ENCODE measurements at places on chromosomes 2 and 18.

DNA sequence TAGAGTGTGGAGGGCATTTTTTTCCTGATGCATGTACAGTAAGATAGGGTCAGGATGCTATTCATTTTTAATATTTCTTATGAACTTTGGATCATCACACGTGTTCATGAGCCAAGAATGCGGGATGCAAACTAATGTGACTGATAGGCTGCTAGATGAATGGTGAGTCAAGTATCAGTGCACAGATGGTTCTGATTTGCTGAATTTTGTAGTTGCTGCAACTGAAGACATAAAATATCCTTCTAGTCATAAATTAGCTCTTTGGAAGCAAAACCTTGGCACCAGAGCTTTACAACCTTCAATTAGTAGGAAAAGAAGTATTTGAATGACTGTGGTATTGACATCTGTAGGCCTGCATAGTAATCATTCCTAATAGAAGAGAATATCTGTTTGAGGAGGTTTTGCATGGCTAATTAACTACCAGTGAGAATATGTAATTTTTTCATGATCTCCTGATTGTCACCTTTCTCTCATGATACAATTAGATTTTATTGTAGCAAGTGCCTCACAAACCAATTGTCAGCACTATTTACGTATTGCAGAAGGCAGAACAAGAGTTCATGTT is 94.0 kb downstream of the VRK2 start:
- DNase-seq: no peak

DNA sequence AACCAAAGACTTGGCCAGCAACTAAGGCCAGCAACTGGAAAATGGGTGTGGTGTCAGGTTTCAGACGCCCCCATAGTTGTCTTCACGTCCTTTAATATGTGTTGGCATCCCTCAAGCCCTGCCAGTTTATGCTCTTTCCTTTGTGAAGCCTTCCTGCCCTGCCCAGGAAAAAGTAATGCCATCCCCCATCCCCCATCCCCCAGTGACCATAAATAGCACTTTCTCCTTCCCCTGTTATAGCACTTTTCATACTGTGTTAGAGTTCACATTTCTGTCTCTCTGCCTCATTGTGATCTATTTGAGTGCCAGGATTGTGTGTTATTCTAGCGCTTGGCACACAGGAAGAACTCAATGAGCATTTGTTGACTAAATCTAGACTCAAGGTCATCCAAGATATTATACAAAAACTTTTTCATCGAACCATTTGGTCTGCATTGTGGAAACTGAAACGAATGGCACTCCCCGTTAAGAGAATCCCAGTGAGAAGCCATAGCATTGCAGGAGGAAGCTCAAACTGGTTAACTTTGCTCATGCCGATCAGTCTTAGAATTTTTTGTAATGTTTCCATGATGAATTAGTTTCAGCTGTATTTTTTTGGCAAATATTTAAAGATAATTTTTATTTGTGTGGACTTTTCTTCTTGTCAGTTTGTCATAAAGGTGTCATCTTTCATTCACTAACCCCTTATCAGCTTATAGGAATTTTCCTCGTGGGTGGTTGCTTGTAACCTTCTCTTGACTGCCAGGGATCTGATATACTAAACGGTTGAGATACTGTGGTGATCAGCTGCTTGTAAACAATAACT is 15.7 kb downstream of the CRIM1 start:
- DNase-seq: no peak

GRCh38 chr2:223043164-223043941 is 8.6 kb upstream of the KCNE4 start:
- no peak for DNase-seq

DNA sequence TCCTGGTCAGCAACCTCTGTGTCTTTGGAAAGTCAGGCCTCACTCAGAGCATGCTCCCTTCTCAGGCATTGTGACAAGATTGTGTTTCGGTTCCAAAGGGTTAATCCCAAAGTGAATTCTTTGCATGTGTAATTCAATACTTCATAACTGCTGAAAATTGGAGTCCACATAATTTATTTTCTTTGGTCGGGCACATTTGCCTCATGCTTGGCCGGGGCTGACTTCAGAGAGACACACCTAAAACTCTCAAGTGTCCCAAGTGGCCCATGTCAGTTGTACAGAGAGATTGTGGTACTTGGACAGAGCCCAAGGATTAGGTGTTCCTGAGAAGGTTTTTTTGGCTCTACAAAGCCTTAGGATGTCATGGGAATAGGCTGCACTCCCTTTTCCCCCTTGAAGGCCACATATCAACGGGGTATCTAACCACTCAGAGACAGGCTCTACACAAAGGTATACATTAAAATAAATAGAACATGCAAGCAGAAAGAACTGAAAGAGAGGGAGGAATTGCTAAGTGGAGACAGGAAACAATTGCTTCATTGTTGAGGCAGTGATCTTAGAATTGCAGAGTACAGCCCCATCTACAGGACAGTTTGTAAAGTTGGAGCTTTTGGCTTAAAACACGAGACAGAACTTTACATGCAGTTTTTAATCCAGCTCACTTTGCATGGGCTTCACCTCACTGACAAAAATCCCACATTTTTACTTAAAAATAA is 1232.3 kb upstream of the ZEB2 start:
- DNase-seq: peak; percentile 61

DNA sequence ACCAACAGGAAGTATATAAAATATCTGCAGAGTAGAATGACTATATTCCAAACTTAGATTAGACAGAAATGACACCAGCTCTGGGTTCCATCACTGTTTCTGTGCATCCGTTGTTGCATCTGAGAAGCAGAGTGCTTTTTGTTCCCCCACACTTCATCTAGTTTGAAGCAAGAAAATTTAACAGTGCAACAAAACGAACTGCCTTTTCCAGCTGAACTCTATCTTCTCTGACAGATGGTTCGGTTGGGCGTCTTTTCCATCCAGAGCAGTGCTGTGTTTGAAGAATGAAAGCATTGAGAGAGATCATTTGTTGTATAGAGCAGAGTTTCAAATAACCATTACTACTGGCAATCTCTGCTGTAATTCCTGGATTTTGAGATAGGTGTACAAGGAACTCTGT is 757.5 kb downstream of the DPP10 start:
- DNase-seq: no peak

Measured in HEK293T (cell line).